EH (cell line): ENCODE measurements at places on chromosomes 12 and 14.
A peak's percentile ranks its signal among the peaks of the same experiment; 100 is the strongest.

DNA sequence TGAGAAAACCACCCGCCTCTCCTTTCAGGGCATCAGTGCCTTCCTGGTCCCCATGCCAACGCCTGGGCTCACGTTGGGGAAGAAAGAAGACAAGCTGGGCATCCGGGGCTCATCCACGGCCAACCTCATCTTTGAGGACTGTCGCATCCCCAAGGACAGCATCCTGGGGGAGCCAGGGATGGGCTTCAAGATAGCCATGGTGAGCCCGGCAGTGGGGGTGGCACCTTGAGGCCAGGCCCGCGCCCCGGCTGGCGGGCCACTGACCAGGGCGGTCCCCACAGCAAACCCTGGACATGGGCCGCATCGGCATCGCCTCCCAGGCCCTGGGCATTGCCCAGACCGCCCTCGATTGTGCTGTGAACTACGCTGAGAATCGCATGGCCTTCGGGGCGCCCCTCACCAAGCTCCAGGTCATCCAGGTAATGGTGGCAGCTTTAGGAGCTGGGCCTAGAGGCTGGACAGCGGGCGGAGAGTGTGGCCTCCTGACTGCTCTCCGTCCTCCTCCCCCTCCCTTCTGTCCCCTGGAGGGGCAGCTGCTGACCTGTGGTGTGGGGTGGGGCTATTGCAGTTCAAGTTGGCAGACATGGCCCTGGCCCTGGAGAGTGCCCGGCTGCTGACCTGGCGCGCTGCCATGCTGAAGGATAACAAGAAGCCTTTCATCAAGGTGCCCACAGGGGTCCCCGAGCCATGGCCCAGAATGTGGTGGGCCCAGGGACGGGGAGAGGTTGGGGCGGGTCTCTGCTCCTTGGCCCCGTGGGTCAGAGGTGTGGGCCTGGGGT lies 12.8 kb downstream of the ACADS start:
- DNase-seq, result no peak

GRCh38 chr14:63991833-63992232 lies 139.0 kb downstream of the SYNE2 start:
- DNase-seq, result no peak

DNA sequence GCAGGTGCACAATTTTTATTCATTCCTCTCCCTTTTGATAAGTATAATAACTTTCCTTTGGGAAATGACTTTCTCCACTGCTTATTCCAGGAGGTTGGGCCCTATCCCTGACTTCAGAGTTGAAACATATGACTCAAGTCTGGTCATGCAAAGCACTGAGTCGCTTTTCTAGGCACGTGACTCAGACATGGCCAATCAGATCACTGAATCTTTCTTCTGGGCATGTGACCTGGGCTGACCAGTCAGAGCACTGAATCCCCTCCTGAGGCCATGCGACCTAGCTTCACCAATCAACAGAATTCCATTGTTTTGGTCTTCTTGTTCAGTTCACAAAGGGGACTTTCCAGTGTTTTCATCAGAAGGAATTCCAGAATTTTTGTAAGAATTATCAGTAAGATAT lies 377.1 kb upstream of the KITLG start:
- no peak for DNase-seq

DNA sequence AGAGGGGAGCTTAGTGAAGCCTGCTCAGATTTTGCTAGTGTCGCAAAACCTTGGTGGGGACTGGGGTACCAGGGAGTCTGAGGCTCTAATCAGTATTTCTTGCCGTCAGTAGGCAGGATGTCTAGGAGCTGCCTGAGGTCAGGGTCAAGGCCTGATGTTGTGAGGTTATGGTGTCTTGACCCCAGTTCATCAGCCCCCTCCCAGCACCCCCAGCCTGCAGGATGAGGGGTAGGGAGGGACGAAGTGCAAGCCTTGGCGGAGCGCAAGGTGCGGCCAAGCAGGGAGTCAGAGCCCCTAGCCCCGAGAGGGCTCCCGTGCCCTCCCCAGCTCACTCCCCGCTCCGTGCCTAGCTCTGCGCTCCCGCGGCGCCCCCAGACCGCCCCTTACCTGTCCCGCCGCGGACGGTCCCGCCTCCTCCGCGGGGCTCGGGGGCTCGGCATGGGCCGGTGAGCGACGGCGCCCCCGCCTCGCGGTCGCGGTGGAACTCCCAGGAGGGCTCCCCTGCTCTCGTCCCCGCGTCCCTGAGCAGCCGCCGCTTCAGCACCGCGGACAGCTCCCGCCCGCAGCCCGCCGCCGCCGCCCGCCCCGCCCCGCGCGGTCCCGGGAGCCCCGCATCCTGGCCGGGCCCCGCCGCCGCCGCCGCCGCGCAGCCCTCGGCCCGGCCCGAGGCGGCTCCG lies 347 bp downstream of the SYNDIG1L start:
- DNase-seq, result peak; percentile 46

DNA sequence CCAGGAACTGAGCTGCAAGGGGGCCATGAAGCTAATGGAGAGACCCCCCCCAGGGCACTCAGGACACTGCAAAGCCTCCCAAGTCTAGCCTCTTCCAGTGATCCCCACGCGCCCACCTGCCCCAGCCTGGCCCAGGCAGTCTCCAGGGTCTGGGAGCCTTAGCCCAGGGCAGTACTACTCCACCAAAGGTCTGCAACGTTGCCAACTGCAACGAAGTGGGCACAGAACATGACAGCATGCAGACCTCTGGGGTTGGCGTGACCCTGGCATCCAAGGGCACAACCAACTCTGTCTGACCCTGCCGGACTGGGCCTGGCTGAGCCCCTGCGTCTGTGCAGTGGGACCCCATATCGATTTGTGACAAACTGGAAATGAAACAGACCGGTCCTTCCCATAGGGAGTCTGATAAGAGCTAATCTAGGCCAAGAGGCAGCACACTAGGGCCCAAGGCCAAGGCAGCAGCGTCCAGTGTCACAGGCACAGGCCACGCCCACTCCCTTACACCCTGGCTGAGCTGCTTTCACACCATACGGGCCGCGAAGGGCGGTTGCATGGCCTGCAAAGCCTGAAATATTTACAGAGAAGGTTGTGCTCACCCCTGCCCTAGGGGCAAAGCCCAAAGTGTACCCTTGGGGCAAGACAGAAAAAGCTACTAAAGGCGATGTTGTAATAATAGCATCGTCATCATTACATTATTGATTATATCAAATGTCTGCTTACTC lies 76.7 kb downstream of the NCOR2 start:
- DNase-seq, result no peak
